ENCODE measurements at places on chromosomes 5 and 9.

- no peak for DNase-seq
Observed at GRCh38 chr5:149419859-149420544, 40.9 kb upstream of the IL17B start.

- DNase-seq: no peak
Observed at GRCh38 chr5:78102500-78102899, 192.0 kb downstream of the AP3B1 start.

DNA sequence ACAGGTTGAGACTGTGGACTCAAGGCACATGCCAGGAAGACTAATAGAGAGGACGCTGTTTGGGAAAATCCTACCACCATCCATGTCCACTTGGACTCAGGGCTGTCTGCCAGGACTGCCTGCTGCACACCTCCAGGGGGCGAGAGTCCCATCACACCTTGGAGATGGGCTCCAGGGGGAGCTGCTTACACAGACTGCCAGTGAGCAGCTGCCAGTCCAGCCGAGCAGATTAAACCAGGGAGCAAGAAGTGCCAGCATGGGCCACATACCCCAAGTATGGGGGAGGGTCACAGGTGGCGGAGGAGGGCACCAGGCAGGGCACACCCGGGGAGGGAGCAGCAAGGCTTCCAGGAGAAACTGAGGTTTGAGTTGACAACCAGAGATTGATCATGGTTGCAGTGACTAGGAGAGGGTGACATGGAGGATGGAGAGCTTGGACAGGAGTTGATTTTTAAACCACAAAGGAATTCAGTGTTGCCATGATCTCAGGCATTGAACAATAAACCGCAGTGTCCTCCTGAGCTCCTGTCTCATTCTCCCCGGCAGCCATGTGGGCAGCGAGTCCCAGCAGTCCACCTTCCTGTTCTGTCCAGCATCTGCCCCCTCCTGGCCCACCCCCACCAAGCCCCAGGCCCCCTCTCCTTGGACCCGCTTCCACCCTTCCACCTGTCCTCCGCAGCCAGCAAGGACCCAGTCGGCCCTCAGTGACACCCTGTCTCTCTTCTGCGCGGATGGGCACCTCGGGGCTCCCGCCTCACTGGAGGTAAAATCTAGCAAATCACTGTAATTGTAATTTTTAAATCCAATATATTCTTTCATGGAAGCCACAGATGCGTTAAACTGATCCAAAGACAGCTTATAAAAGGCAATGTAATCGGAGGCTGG lies 3.1 kb upstream of the VAV2 start:
- peak; percentile 18 for DNase-seq

DNA sequence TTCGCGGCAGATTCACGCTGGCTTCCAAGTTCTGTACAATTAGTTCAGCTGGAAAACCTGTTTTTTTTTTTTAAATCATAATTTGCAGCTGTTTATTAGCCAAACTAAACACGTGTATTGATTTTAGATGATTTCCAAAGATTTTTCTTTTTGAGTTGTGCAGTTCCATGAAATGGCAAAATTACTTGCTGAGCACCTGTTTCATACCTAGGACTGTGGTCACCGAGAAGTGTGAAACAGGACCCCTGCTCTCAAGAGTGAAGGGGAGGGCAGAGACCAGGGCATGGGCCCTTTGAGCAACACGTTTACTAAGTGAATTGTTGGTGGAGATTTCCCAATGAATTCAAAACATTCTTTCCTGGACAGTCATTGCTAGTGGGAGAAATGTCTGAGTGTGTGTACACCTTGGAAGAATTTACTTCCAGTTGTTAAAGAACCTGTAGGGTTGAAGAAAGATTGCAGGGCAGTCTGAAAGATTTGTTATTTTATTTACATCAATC lies 688 bp downstream of the SNX24 start:
- DNase-seq: no peak

DNA sequence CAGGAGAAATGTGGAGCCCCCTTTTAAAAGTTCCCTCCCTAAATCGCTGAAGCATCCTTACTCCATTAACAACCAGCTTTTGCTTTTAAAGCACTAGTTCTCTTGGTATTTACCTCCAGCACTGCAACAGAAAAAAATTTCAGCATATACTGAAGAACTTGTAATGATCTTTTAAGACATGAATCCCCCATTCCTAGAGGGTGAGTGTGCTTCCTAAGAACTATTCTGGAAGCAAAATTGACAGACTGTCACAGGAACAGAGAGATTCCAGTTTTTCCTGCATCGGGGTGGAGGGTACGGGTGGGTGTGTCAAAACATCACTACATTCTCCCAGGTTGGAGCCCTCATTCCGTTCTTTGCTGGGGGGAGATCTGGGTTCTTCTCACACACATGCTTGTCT lies 151.9 kb downstream of the EBF1 start:
- no peak for DNase-seq

GRCh38 chr5:151303666-151304065 lies at the start of gene SLC36A3:
TSS of gene SLC36A3 (minus strand) at chr5:151303766. CDS start at chr5:151303354, 412 bp downstream.
- no peak for DNase-seq

DNA sequence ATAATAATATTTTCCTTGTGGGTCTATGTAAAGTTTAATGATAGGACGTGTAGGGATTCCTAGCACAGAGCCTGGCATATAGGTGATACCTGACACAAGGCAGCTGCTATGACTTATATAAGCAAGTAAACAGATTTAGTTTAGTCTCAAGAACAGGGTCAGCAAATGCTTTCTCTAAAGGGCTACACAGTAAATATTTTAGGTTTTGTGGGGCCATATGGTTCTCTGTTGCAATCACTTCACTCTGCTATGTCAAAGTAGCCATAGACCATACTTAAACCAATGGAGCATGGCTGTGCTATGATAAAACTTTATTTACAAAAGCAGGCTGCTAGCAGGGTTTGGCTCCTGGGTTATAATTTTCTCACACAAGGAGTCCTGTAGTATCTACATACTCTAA lies 204.8 kb upstream of the KLF4 start:
- no peak for DNase-seq

DNA sequence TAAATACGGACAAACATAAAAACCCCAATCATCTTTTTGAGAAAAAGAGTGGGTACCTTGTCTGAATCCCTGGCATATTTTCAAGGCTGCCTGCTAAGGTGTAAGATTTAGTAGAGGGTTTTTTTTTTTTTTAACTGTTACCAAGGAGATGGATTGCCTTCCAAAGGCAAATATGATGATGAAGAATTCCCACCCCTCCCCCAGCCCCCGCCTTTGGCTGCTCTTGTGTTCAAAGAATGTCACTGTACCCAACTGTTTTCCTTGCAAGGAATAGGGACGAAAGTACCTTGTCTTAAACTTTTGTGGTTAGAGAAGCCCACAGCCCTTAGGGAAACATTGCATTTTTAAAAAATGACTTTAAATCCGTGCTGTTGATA lies 31.3 kb downstream of the ARHGAP26 start:
- DNase-seq: no peak

GRCh38 chr5:96288845-96289185 lies 144.2 kb downstream of the PCSK1 start:
- DNase-seq: no peak

- no peak for DNase-seq
Observed at GRCh38 chr5:40171971-40172370, 507.7 kb upstream of the PTGER4 start.

- DNase-seq: no peak
Observed at GRCh38 chr5:73655521-73656160, 29.6 kb downstream of the ARHGEF28 start.

DNA sequence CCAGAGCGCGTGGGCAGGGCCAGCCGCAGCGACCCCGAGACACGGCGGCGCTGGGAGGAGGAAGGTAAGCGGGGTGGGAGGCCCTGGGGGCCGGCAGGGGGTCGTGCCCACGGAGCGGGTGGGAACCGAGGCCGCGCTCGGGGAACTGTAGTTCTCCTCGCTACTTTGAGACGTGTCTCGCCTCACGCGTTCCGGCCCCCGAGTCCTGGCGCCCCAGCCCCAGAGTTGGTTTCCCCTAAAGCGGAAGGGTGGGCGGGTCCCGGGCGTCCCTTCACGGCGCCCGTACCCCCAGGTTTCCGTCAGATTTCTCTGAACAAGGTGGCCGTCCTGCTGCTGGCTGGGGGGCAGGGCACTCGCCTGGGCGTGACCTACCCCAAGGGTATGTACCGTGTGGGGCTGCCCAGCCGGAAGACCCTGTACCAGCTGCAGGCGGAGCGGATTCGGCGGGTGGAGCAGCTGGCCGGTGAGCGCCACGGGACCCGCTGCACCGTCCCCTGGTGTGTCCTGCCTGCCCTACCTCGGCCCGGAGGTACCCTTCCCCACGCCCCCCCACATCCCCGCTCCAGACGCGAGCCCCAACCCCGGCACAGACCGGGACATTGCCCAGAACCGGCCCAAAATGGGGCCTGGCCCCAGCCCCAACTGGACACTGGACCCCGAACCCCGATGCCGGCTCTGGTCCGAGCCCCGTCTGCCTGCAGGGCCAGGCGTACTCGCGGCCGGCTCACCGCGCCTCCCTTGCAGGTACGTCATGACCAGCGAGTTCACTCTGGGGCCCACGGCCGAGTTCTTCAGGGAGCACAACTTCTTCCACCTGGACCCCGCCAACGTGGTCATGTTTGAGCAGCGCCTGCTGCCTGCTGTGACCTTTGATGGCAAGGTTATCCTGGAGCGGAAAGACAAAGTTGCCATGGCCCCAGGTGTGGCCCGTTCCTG lies 709 bp downstream of the UAP1L1 start:
- DNase-seq: no peak

DNA sequence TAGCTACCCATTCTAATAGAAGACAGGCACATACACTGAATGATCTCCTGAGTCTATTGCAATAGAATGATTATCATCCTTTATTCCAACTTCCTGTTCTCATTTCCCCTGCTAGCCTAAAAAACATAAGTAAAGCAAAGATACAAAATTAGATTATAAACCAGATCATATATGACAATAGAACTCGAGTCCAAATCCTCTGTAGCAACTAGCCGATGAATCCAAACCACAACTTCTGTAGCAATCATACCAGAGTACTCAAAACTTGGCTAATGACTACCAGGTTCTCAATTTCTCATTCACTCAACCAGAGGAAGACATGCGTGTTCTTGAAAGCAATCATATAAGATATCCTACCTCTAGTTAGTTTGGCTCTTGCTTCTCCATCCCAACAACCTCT lies 622.1 kb downstream of the PSAT1 start:
- no peak for DNase-seq

DNA sequence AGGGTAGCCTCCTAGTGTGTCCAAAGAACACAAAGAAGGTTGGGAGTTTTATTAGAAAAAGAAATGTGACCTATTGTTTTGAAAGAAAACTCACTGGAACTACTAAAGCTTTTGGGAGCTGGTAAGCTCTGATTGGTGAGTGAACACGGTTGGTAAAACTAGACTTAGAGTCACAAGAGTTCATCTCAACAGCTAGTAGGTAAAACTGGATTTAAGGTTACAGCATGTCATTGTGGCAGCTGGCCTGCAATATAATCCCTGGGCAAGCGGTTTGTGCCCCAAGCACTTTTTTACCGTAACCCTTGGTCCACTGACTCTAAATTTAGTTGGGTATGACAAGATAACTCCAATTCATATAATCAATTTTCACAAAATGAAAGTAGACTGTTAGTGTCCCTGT lies 47.4 kb downstream of the UBAP2 start:
- no peak for DNase-seq

GRCh38 chr5:74556006-74556405 lies 84.5 kb downstream of the ENC1 start:
- DNase-seq: no peak

DNA sequence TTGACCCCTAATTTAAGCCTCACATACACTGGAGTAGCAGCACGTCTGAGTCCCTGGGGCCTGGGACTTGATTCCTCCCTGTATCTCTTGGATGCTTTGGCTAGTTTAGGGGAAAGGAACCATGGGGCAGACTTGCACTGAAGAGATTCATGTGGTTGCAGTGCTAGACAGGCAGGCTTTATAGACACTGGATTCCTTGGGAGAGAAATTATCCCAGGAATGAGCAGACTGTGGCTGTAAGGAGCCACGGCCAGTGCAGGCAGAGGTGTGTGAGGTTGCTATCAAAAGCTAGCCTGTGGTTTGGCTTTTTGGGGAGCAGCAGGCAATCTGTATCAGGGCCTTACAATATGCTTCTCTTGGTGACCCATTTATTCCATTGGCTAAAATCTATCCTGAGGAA lies 20.5 kb upstream of the PITX1 start:
- no peak for DNase-seq

DNA sequence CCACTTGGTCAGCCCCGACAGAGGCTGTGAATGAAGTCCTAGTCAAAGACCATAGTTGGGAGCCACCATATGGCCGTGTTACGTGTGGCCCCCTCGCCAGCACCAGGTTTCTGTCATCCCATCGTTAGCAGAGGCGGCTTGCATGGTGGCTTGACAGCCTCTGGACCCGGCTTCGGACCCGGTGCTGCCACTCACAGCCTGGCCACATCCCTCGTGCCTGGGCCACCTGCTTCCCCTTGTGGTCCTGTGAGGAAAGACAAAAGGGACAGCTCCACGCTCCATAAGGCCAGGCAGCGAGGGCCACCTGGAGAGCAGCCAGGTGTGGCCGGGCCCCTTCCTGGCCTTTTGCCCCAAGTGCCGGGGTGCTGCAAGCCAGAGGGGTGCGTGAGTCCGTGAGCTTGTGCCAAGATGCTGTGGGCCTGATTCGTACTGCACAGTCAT lies 6.2 kb downstream of the NKD2 start:
- DNase-seq: no peak

- no peak for DNase-seq
Observed at GRCh38 chr5:92637960-92638359, 943.1 kb downstream of the NR2F1-AS1 start.

- DNase-seq: no peak
Observed at GRCh38 chr9:89006996-89007967, 16.0 kb downstream of the S1PR3 start.

DNA sequence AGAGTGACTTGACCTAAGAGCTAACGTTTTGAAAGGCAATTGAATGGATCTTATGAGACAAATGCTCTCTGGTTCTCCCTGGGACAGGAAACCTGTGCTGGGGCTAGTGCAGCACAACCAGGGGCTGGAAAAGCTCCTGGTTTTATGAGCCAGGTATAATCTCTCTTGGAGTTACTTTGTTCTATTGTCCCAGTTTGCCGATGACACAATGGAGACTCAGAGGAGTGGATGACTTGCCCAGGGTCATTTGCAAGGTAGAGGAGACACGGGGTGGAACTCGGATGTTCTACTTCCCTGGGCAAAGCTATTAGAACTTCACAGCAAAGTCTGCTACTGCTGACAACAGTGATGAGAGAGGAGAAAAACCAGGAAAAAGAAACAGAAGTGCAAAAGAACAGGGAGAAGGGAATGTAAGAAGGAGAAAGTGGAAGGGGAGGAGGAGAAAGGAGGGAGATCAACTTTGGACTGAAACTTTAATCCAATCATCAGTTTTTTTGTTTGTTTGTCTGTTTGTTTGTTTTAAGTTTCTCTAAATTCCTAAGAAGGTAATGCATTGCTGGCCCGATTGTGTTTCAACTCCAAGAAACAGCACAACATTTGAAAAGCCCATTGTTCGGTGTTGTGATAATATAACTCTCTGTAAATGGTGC lies 7.4 kb upstream of the GSN start:
- DNase-seq: no peak

GRCh38 chr9:106092083-106092482 lies 397.7 kb downstream of the TMEM38B start:
- DNase-seq: no peak

- no peak for DNase-seq
Observed at GRCh38 chr5:45081082-45081481, 272.3 kb downstream of the MRPS30 start.

All from NCI-H1436 treated with DMSO at 0.1 percent for 48 hours (cell line).